SIG-M5 (cell line): ENCODE measurements at places on chromosomes 5 and 9.

DNA sequence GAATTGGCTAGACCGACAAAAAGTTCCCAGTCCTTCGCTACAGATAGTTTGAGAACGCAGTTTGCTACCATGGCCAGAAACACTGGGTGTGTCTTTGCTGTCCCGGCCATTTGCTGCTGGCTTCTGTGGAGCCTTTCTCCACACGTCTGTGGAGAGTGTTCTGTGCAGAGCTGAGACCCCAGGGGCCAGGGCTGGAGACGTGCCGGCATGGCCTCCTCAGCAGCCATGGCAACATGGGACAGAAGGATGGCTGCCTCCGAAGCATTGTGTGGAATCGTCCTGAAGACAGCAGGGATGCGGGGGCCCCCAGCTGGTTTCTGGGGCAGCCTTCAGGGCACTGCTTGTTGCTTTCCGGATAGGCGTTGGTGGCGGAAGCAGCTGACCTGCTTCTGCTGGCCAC, 142.8 kb downstream of the GADD45G start:
- no peak for DNase-seq

DNA sequence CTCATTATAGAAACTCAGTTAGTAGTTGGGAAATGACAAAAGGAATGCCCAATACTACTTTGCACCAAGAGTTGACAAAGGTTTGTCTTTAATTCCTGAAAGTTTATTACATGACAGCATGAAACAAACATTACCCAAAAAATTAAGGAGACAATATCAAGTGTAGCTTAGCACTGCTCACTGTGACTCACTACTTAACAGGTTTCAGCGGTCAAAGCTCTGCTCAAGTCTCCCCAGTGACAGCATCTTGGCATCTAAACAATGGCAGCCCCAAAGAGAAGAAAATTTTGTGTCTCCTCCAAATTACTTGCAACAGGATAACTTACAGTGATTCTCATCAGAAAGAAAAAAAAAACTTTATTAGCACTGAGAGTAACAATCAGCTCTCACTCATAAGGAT, 1030.2 kb downstream of the EFNA5 start:
- DNase-seq, result no peak

DNA sequence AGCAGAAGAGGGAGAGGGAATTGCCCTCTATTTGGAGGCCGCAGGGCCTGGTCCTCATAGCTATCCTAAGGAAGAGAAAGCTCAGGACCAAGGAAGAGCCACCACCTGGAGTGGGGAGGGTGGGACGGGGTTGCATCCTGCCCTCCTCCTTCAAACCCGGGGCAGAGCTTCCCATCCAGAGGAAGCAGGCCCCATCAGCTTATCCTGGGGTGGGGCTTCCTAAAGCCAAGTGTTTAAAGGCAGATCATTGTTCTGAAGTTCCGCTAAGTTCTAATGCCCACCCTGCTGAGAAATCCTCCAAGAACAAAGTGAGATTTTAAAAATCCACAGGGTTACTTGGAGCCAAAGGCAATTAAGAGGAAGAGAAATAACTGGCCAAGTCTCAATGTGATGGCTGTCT, 210.3 kb downstream of the C9orf152 start:
- no peak for DNase-seq

GRCh38 chr5:41892031-41892430, 12.1 kb upstream of the RIMOC1 start:
- DNase-seq, result no peak
